ENCODE measurements at places on chromosomes 13 and 19. TPM values are rescaled to one million over a fixed set of nuclear protein-coding genes. Genes with fewer than 3 reads are reported as not detected.

GRCh38 chr19:33390101-33390907, 16.8 kb downstream of the CEBPG start:
- DNase-seq = no peak

DNA sequence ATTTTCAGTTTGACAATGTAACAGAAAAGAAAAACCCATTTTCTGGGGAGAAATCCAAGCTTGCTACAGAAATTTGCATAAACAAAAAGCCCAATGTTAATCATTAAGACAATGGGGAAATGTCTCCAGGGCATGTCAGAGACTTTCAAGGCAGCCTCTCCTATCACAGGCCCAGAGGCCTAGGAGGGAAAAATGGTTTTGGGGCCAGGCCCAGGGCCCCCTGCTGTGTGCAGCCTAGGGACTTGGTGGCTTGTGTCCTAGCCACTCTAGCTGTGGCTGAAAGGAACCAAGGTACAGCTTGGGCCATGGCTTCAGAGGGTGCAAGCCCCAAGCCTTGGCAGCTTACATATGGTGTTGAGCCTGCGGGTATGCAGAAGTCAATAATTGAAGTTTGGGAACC, 8.0 kb upstream of the TEX30 start:
- no peak for DNase-seq

DNA sequence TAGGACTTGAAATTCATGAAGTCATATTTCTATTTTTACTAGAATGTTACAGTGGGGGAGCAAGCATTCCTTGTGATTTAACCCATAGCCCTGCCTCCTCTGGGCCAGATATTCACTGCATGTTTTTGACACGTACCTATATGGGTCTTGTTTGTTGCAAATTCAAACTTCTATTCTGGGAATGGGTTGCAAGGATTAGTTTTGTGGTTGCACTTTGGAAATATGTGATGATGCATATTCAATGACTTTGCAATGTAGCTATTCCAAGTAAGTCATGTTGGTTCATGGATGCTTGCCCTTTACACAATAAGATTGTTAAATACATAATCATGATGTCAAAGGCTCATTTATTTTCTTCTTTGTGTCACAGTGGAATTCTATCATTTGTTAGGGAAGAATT, 440.8 kb downstream of the TDRD3 start:
- no peak for DNase-seq

- DNase-seq = no peak
Observed at GRCh38 chr13:67045357-67045756, 184.8 kb downstream of the PCDH9 start.

- no peak for DNase-seq
Observed at GRCh38 chr19:44905437-44906160, at the start of gene APOE. TSS of gene APOE (plus strand) at chr19:44905796. CDS start at chr19:44906625, 829 bp downstream.

GRIK5 gene
- 20.9 TPM for polyA plus RNA-seq

GRCh38 chr19:16324384-16325160, at the start of gene KLF2:
TSS of gene KLF2 (plus strand) at chr19:16324826. CDS start at chr19:16324924, 98 bp downstream.
- peak; percentile 81 for DNase-seq

DNA sequence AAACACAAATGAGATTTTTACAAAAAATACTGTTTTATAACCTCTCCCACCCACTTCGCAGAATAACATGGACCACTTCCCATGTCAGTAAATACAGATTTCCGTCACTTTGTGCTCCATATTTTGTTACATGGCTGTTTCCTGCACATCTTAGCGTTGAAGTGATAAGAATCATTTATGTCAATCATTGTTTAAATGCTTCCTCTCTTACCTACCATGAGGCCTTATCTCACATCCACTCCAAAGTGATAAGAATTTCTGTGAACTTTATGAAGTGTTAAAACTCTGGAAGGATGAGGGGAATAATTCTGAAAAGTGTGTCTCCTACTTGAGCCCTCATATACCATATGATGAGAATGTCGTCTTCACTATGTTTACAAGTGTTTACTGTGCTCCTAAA, 36.6 kb upstream of the IL17D start:
- DNase-seq = no peak

DNA sequence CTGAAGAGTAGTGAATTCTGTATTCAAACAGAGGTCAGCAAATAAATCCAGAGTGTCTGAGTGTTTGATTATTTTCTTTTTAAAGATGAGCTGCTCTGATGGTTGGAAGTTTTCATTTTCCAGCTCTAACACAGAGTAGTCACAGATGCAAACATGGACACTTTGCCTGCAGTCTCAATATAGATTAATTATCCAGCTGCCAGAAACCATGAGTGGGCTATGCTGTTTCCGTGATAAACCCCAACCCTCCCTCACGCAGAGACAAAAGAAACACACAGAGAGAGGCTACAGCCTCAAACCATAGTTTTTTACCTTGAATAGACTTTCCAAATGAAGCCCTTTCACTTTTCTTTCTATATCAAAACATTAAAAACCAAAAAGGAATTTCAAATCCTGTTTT, 884.7 kb downstream of the DIAPH3 start:
- no peak for DNase-seq

DNA sequence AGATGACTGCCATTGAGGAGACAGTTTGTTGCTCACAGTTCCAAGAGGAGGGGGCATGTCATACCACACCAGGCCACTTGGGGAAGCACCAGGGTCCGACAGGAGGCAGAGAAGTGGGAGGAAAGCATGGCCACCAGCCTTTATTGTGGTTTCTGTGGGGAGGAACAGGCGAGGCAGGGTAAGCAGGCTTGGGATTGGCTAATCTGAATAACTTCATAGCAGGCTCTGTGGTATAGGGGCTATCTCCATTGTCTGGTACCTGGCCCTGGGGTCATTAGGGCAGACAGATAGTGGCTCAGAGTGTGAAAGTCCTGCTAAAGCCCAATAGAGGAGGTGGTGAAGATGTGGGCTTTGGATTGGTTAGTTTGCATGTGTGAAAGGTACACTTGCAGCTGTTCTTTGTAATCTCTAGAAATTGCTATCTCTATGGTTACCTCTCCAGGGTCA, 35.5 kb downstream of the CBY2 start:
- no peak for DNase-seq

SIGLEC8 gene
- polyA plus RNA-seq = not detected

SMIM44 gene
- polyA plus RNA-seq = 0.32 TPM

DNA sequence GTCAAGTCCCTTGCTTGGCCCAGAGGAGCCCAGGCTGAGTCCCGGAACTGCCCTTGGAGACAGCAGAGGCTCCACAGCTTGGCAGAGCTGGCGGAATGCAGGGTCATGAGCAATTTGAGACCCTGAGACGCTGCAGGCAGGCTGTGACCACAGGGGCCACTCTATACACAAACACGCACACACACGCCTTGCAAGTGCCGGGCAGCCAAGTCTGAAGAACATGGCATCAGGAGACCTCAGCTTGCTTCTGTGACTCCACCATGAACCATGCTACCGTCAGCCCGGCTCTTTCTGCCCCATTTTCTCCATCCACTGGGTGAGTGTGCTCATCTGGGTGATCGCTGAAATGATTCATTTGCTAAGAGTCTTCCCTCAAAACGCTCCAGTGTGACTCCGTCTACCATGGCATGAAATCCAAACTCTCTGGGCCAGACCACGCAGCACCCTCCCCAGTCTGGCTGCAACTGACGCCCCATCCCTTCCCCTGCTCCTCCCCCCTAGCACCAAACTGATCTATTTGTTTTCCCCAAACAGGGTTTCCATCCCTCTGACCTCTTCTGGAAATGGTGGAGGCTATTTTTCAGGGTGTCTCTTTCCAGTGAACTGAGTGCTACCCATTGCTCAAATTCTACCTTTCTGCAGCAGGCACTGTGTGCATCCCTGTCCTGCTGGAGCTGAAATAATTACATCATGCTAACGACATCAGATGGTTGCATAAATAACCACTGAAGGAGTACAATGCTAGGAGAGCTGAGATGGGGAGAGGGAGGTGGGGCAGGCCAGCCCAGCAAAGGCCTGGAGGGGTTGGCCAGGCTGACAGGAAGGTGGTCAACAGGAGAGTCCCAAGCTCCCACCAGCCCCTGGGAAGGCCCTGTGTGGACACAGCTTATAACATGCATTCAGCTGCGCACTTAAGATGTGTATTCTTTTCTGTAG, 3.1 kb downstream of the CARS2 start:
- DNase-seq = no peak

ZNF486 gene
- 26.2 TPM for polyA plus RNA-seq

GRCh38 chr13:110116072-110116487, 190.9 kb downstream of the COL4A1 start:
- DNase-seq = no peak

DNA sequence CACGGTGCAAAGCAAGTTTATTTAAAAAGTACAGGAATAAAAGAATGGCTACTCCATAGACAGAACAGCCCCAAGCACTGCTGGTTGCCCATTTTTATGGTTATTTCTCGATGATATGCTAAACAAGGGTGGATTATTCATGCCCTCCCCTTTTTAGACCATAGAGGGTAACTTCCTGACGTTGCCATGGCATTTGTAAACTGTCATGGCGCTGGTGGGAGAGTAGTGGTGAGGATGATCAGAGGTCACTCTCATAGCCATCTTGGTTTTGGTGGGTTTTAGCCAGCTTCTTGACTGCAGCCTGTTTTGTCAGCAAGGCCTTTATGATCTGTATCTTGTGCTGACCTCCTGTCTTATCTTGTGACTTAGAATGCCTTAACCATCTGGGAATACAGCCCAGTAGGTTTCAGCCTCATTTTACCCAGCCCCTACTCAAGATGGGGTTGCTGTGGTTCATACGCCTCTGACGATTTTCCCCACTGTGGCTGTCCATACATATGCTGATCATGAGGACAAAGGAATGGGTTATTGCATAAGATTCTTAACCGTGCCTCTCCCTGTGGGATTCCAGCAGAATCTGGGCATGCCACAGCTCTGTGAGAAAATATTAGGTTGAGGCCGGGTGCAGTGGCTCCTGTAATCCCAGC, 36.9 kb upstream of the ZNF507 start:
- no peak for DNase-seq

- DNase-seq = no peak
Observed at GRCh38 chr13:99058527-99059495, 80.9 kb upstream of the DOCK9 start.

SERP2 gene
- 11.3 TPM for polyA plus RNA-seq

DNA sequence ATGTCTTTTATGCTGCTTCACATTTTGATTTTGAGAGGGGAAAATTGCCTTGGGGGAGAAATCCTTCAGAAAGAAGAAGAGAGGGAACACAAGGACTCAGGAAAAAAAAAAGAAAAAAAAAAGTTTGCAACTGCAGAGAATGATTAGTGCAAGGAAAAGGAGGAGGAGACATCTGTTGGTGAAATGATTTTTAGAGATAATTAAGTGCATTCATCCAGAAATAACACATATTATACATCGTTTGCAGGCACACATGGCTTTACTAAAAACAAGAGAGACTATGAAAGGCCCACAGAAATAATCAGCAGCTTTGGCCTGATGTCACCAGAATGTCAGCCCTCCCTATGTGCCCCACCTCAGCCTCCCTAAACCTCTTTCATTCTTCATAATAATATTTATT, 1058.2 kb downstream of the PCDH9 start:
- DNase-seq = no peak

GRCh38 chr13:113086991-113087922, 18.3 kb upstream of the F7 start:
- no peak for DNase-seq

DNA sequence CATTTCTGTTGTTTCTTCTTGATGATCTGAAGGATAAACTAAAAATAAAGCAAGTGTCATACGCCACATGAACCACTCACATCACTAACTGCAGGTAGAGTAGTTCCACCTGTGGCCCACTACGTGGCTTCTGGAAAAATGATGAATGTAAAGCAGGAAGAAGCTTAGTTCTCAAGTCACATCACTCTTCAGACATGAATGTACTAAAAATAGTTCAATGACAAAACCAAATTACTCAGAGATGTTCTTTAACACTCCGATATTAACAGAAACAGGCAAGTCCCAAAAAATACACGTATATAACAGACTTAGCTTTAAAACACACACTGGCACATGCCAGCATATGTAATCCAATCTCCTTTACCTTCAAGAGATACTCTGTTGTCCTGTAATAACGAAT, 21.6 kb downstream of the RAB20 start:
- DNase-seq = no peak

- DNase-seq = no peak
Observed at GRCh38 chr19:15316498-15316897, 15.8 kb downstream of the BRD4 start.
